NCI-H1417 treated with DMSO at 0.1 percent for 48 hours (cell line): ENCODE measurements at places on chromosomes 2 and 18.

DNA sequence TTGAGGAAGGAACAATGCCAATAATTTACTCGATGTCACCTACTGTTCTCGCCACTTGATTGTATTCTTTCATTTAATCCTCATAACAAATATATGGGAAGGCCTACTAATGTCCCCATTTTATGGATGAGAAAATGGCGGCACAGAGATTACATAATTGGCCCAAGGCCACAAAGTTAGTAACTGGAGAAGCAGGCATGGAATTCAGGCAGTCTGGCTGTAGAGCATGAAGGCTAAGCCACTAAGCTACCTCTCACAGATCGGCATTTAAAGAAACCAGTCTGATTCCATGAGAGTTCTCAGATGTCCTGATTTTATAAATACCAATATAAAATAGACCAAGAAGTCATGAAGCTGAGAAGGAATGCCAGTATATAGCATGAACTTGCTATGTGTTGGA lies 121.8 kb upstream of the EPAS1 start:
- no peak for DNase-seq

GRCh38 chr2:46298522-46299353 lies 1.5 kb downstream of the EPAS1 start:
- no peak for DNase-seq

DNA sequence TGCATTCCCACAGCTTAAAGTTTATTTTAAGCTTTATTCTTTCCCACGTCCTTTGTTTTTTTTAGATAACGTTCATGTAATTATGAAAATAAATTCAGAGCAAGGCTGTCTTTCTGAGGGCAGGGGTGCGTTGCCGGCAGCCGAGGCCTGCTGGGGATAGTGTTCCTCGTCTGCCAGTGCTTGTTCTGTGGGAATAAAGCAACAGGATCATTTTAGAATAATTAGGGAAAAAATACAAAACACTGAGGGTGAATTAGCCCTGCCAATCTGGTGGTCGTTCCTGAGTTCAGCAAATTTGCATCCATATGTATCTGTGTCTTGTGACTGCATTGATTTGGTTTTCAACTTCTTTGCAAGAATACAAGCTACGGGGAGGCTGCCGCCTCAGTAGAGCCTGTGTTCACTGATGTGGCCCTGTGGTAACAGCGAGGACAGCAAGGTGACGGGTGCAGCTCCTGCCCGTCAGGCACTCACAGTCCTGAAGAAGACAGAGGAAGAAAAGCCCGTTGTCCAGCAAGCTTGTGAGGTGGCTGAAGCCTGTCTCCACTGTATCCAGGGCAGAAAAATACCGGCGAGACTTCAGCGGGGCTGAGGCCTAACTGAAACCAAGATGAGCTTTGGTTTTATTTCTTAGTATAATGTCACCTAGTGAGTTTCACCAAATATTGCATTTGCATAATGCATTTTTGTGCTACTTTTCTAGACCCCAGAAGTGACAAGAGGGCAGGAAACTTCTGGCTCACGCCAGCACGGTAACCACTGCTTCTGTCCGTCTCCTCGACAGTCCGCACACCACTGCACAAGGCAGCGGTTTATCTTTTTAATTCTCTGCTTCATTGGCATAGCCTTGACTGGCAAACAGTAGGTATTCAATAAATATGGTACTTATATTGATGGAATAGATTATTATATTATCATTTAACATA lies 64.5 kb downstream of the SH3YL1 start:
- no peak for DNase-seq

DNA sequence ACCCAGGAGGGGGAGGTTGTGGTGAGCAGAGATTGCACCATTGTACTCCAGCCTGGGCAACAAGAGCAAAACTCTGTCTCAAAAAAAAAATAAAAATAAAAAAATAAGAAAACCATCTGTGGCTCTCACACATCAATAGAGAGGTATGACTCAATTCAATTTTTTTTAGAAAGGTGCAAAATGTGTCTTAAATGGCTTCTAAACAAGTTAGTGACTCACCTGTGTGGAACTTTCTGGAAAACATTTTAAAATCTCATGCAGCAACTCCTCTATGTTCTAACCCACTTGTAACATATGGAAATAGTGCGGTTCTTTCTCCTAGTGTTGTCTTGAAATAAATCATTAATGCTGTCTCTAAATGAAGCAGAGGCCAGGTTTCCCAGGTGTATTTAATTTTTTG lies 10.7 kb upstream of the SULT1C4 start:
- DNase-seq, result no peak

DNA sequence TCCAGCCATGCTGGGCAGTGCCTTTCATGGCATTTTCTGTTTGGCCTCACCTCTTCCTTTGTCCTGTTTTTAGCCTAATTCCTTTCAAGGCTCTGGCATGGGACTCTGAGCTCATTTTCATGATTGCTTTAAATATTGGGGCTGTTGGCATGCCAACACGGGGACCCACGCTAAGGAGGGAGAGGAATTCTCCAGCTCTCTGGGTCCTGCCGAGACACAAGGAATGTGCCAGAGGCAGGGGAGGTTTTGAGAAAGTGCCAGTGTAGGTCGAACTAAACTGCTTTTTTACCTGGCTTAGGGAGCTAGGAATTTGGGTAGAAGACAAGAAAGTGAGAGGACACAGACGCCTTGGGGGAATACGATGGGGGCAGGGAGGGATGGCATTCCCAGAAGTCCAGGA lies 42.3 kb downstream of the RPL37A start:
- DNase-seq, result no peak

DNA sequence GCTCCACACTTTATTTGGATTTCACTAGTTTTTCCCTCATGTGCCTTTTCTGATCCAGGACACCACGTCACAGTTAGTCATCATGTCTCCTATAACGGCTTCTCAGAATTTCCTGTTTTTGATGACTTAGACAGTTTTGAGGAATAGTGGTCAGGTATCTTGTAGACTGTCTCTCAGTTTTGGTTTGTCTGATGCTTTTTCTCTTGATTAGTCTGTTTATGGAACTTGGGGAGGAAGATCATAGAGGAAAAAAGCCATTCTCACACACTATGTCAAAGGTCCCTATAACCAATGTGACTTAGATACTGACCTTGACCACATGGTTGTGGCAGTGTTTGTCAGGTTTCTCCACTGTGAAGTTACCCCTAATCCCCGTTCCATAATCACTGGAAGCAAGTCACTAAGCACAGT lies 89.0 kb downstream of the RAPH1 start:
- no peak for DNase-seq

DNA sequence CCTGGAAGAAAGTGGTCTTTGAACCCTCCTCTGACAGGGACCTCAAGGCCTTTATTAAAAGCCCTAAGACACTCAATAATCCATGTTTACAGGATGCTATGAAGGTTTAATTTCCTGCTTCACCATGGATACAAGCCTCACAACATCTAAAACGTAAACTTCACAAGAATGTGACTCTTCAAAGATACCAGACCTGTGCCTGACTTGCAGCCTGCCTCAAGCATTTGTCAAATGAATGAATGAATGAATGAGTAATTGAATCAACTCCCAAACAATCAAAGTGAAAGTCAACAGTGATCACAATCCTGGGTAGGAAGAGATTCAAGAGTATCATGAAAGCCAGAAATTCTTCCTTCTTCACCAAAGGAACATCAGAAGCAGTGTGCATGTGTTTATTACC lies 30.4 kb downstream of the KLF7 start:
- no peak for DNase-seq

- DNase-seq, result no peak
Measured at GRCh38 chr2:33458248-33458819, 18.1 kb upstream of the RASGRP3 start.

DNA sequence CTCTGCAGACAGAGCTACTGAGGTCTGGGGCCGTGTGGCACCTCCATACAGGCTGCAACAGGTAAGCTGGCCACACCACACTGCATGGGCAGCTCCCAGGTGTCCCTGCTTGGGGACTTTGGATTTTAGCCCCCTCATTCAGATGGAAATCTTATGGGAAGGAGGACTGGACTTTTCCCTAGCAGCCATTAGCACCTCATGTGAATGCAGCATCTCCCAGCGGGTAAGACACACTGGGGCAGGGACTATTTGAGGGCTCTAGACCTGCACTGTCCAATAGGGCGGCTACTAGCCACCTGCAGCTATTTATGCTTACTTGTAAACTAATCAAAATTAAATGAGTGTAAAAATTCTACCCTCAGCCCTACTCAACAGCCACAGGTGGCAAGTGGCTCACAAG lies 34.2 kb upstream of the GLI2 start:
- DNase-seq, result no peak

DNA sequence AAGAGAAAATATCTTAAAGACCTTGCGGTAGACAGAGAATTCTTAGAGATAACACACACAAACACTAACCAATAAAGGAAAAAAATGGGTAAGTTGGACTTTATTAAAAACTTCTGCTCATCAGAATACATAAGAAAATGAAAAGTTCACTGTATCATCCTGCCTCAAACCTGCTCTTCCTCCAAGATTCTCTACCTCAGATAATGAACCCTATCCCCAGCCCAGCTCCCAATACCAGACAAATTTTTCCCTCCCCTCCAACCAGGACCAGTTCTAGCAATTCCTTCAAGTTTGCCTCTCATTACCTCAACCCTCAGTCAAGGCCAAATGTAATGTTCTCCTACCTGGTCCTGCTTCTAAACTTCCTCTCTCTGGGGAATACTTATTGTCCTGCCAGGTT lies 79.4 kb downstream of the DNMT3A start:
- DNase-seq, result no peak

DNA sequence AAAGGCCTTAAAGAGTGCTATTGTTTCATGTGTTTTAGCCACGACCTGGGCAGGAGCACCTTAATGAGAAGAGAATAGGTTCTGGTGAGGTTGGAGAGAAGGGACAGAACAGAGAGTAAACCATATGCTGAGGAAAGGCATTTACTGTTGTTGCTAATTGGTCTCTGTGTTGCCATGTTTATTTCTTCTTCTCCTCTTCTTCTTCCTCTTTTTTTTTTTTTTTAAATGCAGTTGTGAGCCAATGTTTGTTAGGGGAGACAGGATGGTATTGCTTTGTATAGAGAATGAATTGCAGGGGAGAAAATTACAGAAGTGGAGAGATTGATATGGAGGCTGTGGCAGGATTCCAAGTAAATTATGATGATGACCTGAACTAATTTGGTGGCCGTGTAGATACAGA lies 2.6 kb downstream of the SCN9A start:
- DNase-seq, result no peak
